H54 (cell line): ENCODE measurements at places on chromosomes 6 and 20.

- DNase-seq: no peak
Measured at GRCh38 chr6:133887156-133887879, 1.6 kb upstream of the TCF21 start.

DNA sequence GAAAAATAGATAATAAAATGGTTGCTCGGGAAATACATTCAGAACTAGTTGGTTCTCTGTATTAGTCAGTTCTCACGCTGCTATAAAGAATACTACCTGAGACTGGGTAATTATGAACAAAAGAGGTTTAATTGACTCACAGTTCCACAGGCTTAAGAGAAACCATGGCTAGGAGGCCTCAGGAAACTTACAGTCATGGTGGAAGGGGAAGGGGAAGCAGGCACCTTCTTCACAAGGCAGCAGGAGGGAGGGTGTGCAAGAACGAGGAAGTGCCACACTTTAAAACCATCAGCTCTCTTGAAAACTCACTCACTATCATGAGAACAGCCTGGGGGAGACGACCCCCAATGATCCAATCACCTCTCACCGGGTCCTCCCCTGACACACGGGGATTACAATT lies 24.2 kb upstream of the SNX9 start:
- no peak for DNase-seq

DNA sequence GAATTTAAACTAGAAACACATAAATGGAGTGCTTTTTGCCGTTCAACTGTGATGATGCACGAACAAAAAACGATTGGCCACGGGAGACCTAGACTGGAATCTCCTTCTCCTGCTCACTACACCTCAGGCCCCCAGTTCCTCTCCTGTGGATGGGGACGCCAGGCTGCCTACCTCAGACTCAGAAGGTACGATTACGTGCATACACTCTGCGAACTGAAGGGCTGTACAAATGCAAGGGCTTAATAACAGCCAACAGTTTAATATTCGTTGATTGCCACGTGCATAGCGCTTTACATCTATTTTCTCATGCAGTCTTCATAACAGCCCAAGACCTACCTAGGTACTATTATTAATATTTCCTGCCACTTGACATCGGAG lies 495 bp upstream of the ARMC2 start:
- DNase-seq: no peak

GRCh38 chr6:43765776-43766499 lies 4.1 kb upstream of the VEGFA start:
- no peak for DNase-seq

DNA sequence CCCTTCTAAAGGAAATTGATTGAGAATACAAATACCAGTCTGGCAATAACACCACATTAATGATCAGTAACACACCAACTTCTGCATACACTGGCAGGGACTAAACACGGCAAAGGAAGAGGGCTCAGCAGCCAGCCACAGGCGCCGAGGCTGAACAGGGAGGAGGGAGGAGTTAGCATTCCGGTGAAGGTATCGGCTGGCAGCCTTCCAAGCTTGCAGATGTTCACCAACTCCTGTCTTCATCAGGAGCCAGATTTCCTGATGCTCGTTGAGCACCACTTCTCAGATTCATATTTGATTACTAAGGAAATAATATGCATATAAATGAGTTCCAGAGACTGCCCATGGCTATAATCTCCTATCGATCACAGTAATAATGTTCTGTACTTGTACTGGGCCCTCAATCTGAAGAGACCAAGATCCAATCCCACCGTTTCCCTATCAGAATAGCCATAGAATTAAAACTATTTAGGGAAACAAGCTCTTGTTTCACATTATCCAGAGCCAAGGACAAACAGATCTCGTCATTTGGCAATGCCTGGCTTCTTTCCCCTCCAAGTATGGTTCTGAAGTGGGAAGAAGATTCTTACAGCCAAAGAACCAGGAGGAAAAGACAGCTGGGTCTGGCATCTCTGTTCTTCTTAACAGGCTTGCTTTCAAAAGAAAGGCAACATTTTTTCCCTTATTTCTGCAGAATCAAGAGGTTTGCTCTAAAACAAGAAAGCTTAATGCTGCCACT lies 42.2 kb downstream of the GFOD1 start:
- no peak for DNase-seq
